ENCODE measurements at places on chromosomes 2 and 18. TPM values are rescaled to one million over a fixed set of nuclear protein-coding genes. Genes with fewer than 3 reads are reported as not detected.

The C2orf42 gene
- total RNA-seq: 12.6 TPM

The CBLN2 gene
- total RNA-seq: 5.2 TPM

The ARL6IP6 gene
- total RNA-seq: 36.9 TPM

The TM4SF20 gene
- total RNA-seq: 0.63 TPM

The TOGARAM2 gene
- total RNA-seq: 0.27 TPM

The ST8SIA3 gene
- not detected for total RNA-seq

The LYG2 gene
- 0.78 TPM for total RNA-seq

The TCF7L1 gene
- total RNA-seq: 6.7 TPM

The TTC21B gene
- 15.8 TPM for total RNA-seq

The LOXHD1 gene
- total RNA-seq: 0.10 TPM

Data from motor neuron (in vitro differentiated cells).